ENCODE measurements at places on chromosomes 3 and 15.

GRCh38 chr3:124593442-124593829, 136.8 kb upstream of the UMPS start:
- no peak for DNase-seq

DNA sequence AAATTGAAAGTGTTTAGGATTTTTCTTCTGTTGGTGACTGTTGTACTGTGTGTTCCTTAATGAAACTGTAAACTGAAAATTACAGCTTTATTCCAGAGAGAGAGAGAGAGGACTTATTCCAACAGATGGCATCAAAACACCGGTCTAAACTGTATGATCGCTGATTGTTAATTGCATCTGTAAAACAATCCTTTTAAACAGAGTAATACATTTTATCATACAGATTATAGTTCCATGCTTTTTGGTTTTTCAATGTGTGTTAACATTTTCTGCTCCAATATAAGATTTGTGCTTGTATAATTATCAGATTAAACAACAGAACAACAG, 289.7 kb upstream of the DNAJC19 start:
- DNase-seq: no peak

GRCh38 chr3:178172121-178172520, 364.1 kb upstream of the KCNMB2 start:
- DNase-seq: no peak

DNA sequence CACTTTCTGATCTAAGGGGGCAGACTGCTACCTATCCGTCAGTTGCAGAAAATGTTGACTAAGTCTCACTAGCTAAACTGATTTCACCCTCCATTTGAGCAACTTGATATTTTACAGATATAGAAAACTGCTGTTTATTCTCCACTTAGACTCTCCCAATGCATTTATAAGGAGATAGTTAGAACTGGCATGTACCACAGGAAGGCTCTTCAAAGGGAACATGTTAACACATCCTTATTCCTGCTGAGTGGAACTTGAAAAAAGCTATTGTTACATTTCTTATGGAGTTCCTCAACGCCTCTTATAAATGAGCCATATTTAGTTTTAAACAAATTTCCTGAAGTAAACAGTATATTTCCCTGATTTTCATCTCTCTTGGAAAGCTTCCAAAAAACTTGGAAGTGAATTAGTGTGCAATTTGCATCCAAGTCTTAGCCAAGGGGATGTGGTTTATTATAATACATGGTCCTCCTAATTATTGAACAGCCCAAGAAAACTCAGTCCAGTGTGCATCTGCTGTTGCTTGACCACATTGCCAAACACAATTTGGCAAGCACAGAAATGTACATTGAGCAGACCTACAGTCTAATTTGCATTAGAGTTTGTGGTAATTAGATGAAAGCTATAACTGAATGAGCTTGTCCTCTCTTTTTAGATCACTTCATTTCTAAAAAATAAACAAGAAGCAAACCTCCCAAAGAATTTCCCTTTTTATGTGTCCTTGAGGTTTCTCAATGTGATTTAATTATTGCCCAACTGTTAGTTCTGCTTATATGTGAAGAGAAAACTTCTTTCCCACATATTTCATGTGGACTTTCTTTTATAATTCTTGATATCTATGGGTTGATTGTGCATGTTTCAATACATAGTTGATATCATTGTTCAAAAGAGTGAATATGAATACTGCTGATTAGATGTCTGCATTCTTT, 72.6 kb upstream of the DPH6 start:
- no peak for DNase-seq

GRCh38 chr3:193031911-193032310, 114.3 kb upstream of the MB21D2 start:
- DNase-seq: no peak

DNA sequence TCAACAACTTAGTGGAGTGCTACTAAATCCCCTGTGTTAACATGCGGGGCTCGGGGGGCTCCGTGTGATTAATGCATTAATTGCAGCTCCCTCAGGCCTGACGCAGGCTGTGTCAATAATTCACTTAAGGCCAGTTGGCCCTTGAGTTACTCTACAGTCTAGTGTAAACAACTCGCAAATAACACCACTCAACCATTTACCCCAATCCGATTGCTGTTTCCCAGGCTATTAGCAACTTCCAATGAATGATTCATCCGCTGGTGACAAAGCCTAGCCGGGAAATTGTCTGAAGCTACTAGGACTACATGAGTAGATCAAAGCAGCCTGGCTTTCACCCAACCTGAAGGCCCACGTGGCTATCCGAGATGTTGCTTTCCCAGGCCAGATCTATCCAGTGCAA, 121.3 kb upstream of the SOX14 start:
- no peak for DNase-seq

DNA sequence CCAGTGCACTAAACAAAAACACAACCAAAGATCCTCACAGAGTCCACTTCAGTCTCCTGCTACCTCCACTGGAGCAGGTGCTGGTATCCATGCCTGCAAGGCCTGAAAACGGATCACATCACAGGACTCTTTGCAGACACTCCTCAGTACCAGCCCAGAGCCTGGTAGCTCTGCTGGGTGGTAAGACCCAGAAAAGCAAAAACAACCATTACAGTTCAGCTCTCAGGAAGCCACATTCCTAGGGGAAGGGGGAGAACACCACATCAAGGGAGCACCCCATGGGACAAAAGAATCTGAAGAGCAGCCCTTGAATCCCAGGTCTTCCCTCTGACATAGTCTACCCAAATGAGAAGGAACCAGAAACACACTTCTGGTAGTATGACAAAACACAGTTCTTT, 52.5 kb upstream of the PFN2 start:
- no peak for DNase-seq

GRCh38 chr3:113274425-113275257, 63.3 kb downstream of the BOC start:
- no peak for DNase-seq

- peak; percentile 72 for DNase-seq
Measured at GRCh38 chr3:47009225-47010110, 30.0 kb downstream of the NBEAL2 start.

- DNase-seq: no peak
Measured at GRCh38 chr3:149571381-149571780, 86.4 kb downstream of the WWTR1 start.

GRCh38 chr15:59138243-59138642, 33.3 kb downstream of the CCNB2 start:
- DNase-seq: peak; percentile 41

DNA sequence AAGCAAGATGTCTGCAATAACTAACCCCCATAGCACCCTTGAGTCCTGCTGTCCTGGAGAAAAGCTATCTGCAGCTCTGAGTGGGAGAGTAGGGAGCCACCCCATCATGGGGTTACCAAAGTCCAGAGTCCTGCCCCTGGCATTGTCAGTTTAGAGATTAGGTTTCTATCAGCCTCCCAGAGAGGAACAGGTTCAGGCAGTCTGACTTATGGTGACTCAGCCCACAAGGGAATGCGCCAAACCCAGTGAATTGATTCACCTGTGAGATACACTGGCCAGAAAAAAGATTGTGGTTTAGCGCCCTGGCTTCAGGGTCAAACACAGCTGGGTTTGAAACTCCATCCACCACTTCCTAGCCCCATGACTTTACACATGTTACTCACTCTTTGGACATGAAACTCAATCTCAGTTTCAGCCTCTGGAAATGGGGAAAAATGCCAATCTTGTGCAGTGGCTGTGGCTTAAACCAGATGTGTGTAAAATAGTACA, 263.6 kb upstream of the HES1 start:
- DNase-seq: no peak

DNA sequence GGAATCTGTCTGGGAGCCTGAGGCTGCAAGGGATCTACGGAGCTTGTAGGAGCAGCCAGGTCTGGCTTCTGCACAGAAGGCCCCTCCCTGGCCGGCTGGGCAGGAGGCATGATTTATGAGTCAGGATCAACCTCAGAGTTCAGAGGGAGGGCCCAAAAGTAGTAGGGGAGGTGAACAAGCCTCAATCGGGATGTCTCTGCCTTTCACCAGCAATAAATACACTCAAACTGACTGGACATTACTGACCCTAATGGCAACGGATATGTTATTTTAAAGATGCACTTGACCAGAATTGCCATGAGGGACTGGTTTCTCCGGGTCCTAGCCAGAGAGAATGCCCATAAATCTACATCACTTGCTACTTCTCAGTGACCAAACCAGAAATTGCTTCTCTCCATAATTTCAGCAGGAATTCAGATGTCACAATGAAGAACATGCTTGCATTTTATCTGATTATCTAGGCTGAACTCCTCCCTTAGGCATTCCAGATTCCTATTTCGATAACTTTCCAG, 109.6 kb upstream of the LMOD3 start:
- no peak for DNase-seq
